ENCODE measurements at places on chromosomes 5 and 9.
A peak's percentile ranks its signal among the peaks of the same experiment; 100 is the strongest.

GRCh38 chr5:154274828-154275185 lies 84.3 kb downstream of the GALNT10 start:
- DNase-seq, result no peak

- no peak for DNase-seq
Observed at GRCh38 chr5:65718576-65719310, 3.2 kb downstream of the SGTB start.

DNA sequence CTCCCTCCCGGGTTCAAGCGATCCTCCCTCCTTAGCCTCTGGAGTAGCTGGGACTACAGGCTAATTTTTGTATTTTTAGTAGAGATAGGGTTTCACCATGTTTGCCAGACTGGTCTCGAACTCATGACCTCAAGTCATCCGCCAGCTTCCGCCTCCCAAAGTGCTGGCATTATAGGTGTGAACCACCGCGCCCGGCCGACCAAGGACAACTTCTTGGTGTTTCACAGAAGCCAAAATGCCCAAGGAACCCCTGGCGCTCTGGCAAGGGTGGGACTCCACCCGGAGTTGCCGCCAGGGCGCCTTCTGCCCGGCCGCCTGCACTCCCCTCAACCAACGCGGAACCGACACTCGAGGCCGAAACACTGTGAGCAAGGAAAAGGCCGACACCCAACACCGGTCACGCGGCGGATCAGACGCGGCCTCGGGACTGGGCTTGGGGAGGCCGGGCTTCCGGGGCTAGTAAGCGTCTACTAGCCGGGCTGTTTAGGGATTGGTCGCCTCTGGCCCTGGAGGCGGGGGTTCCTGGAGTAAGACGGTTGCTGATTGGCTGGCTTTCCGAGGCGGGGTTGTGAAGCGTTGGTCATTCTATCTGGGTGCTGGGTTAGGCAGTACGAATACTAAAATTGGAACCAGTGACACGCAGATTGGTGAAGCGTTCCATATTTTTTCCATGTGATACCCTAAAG lies 7.7 kb upstream of the CFAP157 start:
- DNase-seq, result peak; percentile 98

GRCh38 chr5:170104710-170105109 lies 987 bp upstream of the FOXI1 start:
- DNase-seq, result no peak

DNA sequence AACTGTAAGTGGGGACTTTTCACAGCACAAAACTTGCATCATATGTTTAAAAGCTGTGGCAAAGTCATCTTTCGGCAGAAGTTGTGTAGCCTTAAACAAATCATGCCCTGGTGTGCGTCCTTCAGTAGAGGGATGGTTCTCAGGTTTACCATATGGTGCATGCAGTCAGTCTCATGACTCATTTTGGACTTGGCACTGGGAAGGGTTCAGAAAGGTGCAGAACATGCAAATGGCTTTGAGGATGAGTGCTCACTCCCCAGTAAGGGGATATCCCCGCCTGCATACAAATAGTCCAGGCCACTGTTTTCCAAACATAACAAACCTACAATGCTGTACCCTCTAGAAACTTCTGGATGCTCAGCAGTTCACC lies 260.3 kb downstream of the NDUFS4 start:
- no peak for DNase-seq

GRCh38 chr9:91421128-91421765 lies 2.4 kb downstream of the NFIL3 start:
- DNase-seq, result peak; percentile 74

GRCh38 chr9:111161015-111161415 lies 122.7 kb upstream of the LPAR1 start:
- peak; percentile 78 for DNase-seq

DNA sequence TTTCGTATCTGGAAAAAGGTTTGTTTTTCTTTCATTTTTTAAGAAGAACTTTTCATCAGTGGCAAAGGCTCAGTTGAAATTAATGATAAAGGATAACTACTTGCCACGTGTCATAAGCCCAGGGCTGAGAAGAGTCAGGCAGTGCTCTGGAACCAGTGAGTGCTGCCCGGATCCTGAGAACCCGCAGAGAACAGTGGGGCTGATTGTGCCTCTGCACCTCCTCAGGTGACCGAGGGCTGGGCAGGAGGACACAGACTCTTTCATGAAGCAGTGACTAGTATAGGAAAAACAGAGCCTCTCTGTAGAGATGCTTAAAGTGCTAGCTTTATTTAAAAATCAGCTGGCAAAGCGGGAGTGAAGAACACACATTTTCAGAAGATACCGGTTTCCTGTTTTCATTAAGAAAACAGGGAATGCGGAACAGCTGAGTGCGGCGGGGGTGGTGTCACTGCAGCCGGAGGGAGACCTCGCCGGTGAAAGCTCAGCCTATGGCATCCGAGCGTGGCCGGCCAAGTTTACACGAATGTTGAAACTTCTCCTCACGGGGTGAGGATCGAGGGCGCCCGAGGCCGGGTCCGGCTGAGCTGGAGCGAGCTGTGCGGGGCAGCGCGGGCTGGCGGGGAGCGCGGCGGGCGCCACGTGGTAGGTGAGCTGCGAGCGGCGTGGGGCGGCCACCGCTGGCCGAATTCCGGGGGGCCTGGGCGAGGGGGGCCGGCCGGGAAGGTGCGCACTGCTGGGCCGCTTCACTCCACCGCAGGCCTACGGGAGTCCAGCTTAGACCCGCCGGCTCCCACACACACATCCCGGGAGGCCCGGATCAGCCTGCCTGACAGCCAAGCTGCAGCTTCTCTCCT lies 134.7 kb upstream of the DMRT1 start:
- DNase-seq, result peak; percentile 85

DNA sequence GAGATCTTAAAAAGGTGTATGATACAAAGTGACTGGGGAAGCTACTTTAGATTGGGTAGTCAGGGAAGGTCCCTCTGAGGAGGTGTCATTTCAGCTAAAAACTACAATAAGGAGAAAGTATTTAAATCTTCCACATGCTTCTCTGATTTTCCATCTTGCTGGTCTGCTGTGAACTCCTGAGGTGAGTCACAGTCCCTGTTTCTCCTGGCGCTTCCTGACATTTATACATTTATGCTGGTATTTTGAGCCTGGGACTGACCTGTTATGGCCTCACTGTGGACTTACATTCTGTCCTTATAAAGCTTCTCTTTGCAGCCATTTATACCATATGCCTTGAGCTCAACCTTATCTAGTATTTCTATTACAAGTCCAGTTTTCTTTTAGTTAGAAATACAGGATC lies 95.1 kb downstream of the MED27 start:
- DNase-seq, result no peak

GRCh38 chr5:129094924-129095899 lies 663 bp downstream of the ISOC1 start:
- DNase-seq, result peak; percentile 89

GRCh38 chr5:77798456-77798855 lies 22.3 kb upstream of the TBCA start:
- peak; percentile 53 for DNase-seq

- DNase-seq, result peak; percentile 7
Observed at GRCh38 chr5:65563777-65564176, 681 bp downstream of the PPWD1 start.

- DNase-seq, result no peak
Observed at GRCh38 chr9:96006961-96007360, 131.5 kb downstream of the ERCC6L2 start.

GRCh38 chr9:89358985-89359384 lies 40.7 kb downstream of the SECISBP2 start:
- DNase-seq, result no peak

- no peak for DNase-seq
Observed at GRCh38 chr5:170362102-170362501, 27.1 kb downstream of the KCNMB1 start.

- no peak for DNase-seq
Observed at GRCh38 chr9:117125531-117125930, 289.3 kb downstream of the ASTN2 start.

GRCh38 chr9:78132701-78133058 lies 101.1 kb upstream of the GNAQ start:
- no peak for DNase-seq

DNA sequence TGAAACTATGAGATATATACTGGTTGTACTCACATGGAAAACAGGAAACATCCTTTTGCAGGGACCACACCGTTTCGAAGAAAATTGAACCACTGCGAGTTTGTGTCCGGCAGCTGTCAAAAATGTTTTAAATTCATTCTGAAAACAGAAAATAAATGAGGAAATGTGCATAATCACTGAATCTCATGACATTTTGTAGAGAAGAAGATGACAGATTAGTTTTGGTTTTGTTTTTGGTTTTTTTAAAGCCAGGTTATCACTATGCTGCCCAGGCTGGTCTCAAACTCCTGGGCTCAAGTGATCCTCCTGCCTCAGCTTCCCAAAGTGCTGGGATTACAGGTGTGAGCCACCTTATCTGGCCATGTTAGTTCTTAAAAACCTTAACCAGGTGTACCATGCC lies 3.5 kb downstream of the TXNDC8 start:
- peak; percentile 32 for DNase-seq

GRCh38 chr5:44252545-44252944 lies 136.7 kb downstream of the FGF10 start:
- no peak for DNase-seq

DNA sequence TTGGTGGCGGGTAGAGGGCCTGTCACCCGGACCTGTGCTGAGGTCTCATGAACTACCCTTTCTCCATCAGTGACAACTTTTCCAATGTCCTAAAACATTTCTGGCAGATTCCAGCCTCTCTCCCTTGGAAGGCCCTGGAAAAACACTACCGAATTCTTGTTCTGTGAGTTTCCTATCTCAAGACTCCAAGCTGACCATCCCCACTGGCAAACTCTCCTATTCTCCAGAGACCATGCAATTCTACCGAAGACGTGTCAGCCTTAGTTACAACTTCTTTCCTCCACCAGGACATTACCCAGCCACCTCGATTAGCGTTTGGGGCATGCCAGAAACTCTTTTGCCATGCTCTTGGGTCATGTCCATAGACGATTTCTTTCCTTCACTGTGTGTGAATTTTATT lies 26.8 kb upstream of the GABRP start:
- no peak for DNase-seq

DNA sequence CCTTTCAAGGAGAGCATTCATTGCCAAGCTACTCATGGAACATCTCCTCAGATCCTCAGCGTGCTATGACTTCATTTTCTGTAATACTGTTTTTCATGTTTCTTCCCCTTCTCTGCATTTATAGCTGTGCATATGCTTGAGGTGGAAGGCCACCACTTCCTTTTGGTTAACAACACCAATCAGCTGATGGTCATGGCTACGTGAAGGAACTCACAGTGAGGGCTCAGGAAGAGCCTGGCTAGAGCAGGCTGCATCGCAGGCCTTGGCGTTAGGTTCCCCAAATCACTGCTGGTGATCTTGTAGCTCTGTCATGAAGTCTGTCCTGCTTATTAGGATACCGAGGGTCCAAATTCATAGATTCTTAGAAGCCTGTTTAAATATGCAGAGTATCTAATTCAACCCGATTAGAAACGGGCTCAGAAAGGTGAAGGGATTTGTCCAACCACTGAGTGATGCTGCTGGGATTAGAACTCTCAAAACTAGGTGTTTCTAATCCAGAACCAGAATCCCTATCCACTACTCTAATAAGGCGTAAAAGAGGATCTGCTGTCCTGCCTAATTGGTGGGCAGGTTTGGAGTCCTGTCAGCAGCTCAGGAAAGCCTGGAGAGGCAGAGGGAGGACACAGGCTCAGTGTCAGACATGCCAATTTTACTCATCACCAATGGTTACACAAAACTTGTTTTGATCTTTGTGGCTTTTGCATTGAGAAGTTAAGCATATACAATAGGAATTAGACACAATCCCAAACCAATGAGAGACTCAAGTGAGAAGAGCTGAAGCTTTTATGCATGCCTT lies 7.5 kb downstream of the SYK start:
- DNase-seq, result peak; percentile 69

DNA sequence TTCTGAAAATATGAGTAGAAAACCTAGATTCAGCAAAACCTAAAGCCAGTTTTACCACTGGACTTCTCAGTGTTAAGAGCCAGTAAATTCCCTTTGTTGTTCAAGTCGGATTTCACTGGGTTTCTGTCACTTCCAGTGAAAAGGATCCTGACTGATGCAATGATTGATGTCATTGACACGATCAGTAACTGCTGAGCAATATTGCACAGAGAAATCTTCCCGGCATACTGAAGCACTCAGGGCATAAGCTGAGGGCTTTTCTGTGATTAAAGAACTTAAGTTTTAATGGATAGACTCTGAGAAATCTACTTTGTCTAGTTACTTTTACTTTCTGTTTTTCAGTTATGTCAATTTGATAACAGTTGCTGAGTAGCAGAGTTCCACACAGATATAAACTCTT lies 61.9 kb downstream of the DENND1A start:
- peak; percentile 99 for DNase-seq

GRCh38 chr9:96062854-96063253 lies 187.4 kb downstream of the ERCC6L2 start:
- no peak for DNase-seq

DNA sequence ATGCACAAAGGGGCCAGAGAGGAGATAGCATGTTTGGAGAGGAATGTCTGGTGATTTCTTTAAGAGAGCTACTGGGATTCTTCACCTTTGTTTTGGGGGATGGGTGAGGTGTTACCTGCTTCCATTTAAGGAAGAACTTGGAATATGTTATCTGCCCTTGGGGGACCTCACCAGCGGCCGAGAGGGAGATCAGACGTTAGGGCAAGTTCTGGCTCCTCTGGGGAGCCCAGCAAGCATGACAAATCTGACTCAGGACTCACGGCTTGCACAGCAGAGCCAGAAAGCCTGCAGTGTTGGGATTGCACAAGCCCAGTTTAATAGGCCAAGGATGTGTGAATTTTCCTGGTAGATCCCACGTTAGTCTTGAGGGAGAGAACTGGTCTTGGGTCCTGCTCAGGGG lies 40.3 kb downstream of the SLC28A3 start:
- no peak for DNase-seq

DNA sequence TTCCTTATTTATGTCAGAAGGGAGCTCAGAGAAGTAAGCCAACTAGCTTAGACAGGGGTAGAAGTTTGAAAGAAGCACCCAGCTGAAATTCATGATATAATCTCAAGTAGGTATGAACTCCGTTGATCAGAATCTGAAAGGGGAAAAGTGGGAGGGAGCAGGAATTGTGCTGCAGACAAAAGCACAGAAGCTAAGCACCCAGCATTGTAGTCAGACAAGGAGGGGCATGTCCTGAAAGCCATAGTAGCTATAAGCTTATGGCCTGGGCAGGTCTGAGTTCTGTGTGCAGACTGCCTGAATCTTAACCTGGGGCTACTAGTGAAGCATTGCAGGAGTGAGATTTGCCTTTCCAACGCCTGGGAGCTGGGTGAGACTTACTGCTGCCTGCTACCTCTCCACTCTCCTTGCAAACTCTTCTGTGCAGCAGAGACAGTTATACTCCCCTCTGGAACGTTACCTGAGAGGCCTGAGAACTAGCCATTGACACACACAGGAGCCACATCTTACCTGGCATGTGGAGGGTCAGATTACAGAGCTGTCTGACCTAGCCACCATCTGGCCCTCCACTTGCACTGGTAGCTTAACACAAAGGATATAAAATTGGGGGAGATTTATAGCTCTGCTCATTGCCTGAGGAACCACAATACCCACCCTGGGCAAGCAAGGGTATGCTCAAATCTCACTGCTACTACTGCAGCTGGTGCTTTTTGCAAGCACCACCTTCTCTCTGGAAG lies 9.8 kb upstream of the CYLC2 start:
- no peak for DNase-seq

GRCh38 chr9:114604989-114605388 lies 6.1 kb upstream of the TMEM268 start:
- no peak for DNase-seq
